Activated effector memory CD4-positive, alpha-beta T cell treated with anti-CD3 and anti-CD28 coated beads, Interleukin-2, amount 50 U/mL, for 16 hours (primary cell): ENCODE measurements at places on chromosomes 7 and 10.

GRCh38 chr7:129188372-129188891 lies at the start of gene SMO:
TSS of gene SMO (plus strand) at chr7:129188633. CDS start at chr7:129189152, 519 bp downstream.
- no peak for DNase-seq

DNA sequence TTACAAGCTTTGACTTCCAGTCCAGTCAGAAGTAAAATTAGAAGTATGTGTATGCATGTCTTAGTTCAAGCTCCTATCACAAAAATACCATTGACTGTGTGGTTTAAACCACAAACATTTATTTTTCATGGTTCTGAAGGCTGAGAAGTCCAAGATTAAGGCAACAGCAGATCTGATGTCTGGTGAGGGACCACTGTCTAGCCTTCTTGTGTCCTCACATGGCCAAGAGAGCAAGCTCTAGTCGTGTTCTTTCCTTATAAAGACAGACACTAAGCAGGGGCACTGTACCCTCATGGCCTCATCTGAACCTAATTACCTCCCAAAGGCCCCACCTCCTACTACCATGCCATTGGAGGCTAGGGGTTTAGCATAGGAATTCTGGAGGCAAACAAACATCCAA lies 41.3 kb upstream of the ARL4A start:
- no peak for DNase-seq

- no peak for DNase-seq
Measured at GRCh38 chr10:62080905-62081304, 179.4 kb downstream of the ARID5B start.

DNA sequence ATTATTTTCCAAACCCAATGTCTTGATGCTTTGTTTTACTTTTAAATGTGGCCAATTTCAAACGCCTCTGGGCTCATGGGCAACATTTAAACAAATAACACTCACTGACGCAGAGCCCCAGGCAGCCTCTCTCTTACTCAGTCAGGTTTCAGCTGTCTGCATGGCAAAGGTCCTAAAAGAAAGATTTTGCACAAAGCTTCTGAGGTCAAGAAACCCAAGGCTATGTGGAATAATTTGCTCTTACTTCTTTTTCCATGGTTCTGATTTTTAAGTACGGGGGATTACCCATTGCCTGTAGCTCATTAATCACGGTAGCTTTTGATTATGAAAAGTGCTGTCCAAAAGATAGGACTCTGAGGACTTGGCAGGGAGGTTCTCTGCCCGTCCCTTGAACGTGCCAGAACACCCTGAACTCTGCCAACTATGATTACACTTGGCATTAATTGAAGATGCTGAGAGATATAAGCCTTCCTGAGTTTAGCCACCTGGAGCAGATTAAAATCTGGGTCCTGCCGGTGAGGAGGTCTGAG lies 14.1 kb upstream of the MSRB2 start:
- no peak for DNase-seq

GRCh38 chr10:21751341-21752310 lies 217.6 kb downstream of the MLLT10 start:
- no peak for DNase-seq

DNA sequence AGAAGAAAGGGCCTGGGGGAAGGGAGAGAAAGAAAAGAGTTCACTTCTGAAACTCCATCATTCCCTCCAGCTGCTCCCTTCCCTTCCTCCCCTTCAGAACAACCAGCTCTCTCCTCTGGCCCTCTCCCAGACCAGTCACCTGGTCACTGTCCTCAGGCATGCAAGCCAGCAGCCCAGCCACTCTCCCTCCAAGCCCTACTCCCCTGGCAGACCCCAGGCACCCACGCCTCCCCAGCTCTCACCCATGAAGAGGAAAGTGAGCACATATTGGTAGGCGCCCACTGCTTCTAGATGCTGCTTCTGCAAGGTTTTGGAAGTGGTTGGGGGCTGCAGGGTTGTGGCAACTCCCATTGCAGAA lies 353 bp downstream of the MOGAT3 start:
- no peak for DNase-seq

DNA sequence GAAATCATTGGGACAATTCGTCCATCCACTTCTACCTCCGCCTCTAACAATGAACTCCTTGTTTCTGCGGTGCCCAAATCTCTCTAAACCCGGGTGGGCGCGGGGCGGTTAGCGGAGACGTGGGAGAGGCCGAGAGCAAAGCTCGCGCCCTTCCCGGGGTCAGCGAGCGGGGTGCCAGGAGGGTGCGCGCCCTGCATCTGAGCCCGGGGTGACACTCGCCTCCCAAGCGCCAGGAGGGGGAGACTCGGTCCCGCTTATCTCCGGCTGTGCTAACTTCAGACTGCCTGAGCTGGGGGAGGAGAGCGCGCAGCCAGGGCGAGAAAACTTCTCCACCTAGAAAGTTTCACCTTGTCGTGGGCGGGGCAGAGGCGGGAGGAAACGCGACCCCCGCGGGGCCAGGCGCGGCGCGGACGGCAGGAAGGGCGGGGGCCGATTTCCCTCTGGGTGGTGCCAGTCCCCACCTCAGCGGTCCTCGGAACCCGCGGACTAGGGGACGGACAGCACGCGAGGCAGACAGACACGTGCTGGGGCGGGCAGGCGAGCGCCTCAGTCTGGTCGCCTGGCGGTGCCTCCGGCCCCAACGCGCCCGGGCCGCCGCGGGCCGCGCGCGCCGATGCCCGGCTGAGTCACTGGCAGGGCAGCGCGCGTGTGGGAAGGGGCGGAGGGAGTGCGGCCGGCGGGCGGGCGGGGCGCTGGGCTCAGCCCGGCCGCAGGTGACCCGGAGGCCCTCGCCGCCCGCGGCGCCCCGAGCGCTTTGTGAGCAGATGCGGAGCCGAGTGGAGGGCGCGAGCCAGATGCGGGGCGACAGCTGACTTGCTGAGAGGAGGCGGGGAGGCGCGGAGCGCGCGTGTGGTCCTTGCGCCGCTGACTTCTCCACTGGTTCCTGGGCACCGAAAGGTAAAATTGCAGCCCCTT lies at the start of gene MET:
Gene MET (plus strand): TSS at position 516 of the 915 bp plus-strand sequence. CDS start 26,889 bp downstream, outside the sequence.
- DNase-seq = peak; percentile 65

GRCh38 chr10:72738486-72738885 lies 46.5 kb downstream of the MCU start:
- no peak for DNase-seq

- DNase-seq = no peak
Measured at GRCh38 chr10:4763960-4764428, 62.0 kb upstream of the AKR1E2 start.

DNA sequence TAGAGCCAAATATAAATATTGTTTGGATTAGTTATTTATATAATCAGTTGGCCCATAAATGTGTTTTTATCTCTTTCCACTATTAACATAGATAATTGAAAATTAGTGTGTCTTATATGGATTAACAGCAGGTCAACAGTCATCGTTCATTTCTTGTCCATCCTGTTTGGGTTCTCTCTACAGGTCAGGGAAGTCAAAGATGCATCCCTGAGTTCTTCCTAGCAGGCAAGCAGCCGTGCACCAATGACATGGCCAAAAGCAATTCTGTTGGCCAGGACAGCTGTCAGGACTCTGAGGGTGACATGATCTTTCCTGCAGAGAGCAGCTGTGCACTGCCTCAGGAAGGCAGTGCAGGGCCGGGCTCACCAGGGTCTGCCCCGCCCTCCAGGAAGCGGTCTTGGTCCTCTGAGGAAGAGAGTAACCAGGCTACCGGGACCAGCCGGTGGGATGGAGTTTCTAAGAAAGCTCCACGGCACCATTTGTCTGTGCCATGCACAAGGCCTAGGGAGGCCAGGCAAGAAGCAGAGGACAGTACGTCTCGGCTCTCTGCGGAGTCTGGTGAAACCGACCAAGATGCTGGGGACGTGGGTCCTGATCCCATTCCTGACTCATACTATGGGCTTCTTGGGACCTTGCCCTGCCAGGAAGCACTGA lies 15.9 kb downstream of the FBH1 start:
- peak; percentile 54 for DNase-seq

GRCh38 chr10:15430969-15431771 lies 60.1 kb upstream of the FAM171A1 start:
- DNase-seq = no peak

DNA sequence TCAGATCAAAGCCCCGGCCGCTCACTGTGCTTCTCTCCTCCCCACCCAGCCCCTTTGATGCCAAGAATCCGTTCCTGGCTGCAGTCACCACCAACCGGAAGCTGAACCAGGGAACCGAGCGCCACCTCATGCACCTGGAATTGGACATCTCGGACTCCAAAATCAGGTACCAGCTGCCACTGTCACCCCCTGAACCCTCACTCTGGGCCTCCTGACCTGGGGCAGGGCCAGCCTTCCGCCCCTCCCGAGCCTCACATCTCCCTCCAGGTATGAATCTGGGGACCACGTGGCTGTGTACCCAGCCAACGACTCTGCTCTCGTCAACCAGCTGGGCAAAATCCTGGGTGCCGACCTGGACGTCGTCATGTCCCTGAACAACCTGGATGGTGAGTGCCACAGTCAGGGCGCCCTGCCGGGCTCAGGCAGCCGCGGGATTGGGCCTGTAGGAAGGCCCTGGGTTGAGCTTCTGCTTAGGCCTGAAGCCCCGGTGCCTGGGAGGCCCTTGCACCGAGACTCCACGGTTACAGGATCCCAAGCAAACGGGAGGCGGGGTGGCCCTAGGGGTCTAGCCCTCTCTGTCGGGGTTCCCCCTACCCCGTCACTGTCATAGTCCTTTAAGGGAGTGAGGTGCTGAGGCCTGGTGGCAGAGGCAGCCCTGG lies 10.8 kb downstream of the TMEM120A start:
- DNase-seq = no peak

- DNase-seq = no peak
Measured at GRCh38 chr7:95863-96260, 96.5 kb upstream of the FAM20C start.

DNA sequence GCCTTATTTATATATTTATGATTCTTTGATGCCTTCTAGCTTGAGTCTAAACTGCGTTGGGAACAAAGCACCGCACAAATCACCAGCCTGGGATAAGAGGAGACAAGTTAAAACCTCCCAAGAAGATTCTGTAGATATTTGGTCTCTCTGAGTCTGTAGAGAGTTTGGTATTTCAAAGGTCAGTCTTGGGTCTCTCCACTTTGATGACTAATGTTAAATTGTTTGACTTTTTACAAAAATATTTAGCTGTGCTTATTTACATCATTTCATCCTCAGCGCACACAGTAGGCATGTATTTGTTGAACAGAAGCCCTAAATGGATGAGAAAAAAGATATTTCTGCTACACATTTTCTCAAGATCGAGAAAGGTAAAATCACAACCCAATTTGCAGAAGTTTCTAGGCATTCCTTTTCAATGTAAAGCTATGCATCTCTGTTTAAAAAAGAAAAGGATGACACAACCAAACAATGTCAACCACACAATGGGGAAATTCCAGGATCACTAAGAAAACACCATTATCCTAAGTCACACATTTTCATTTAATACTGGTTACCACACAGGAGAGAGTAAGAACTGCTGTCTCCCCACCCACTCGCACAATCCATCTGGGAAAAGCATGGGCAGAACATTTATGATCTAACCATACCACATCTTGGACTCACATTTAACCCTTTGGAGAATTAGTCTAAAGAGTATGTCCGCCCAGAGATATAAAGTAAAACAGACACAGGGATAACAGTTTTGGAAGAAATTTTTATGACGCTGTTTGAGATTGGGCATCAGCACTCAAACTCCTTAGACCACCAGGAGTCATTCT lies 4.4 kb downstream of the CDK6 start:
- peak; percentile 67 for DNase-seq

GRCh38 chr7:129169686-129170440 lies 18.6 kb upstream of the SMO start:
- no peak for DNase-seq

- DNase-seq = no peak
Measured at GRCh38 chr7:157651366-157652160, 314.8 kb downstream of the DNAJB6 start.

GRCh38 chr7:1274876-1275375 lies 42.3 kb downstream of the UNCX start:
- no peak for DNase-seq

GRCh38 chr10:88923520-88923919 lies 29.1 kb downstream of the ACTA2 start:
- no peak for DNase-seq

DNA sequence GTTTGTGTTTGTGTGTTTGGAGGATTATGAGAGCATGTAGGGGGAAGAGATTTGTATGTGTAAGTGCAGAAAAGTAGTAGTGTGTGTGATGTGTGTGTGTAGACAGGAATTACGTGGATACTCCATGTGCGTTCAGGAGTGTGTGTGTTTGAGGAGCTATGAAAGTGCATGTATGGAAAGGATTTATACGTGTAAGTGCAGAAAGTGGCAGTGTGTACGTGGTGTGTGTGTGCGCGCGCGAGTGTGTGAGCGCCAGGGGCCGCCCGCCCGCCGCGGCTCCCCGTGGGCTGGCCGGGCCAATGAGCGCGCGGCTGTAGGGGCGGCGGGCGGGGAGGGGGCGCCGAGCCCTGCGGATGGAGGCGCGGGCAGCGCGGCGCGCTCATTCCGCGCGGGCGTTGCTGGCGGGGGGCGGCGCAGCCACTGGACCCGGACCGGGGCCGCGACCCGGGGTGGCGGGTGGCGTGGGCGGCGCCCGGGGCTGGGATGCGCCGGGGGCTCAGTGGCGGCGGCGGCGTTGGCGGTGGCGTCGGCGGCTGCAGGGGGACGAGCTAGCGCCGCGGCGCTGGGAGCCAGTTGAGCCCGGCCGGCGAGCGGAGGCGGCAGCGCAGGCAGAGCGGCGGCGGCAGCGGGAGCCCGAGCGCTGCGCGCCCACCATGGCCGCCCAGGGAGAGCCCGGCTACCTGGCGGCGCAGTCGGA lies at the start of gene BICC1:
Gene BICC1 (plus strand): TSS at position 382 of the 697 bp plus-strand sequence. CDS start 272 bp downstream, at position 654.
- DNase-seq = peak; percentile 58

- peak; percentile 67 for DNase-seq
Measured at GRCh38 chr7:517774-518629, 1.6 kb downstream of the PDGFA start.

DNA sequence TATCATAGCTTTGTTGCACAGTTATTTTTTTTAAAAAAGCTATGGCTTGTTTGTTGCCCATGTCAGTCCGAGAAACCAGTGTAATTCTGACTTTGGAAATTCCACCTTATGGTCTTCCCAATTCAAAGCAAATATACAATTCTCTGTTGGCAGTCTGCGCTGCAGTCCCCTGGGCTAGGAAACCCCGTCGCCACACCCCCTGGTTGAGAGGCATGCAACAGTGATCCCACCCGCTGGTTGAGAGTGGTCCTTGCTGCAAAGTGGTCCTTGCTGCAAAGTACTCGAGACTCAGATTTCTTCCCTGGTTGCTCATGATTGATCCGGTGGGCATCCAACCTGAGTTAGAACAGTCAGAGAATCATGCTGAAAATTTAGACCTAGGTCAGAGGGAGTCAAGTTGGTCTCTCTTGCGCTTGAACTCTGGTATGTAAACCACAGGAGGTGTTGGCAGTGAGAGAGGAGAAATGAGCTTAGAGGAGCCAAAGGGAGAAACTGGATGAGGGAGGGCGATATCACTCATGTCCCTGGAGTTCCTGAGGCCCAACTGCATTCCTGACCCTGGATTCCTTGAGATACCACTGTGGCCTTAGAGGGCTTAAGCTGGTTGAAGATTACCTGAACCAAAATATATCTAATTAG lies 45.0 kb upstream of the STK17A start:
- DNase-seq = no peak

- no peak for DNase-seq
Measured at GRCh38 chr7:159218607-159219006, 73.9 kb upstream of the VIPR2 start.

- DNase-seq = no peak
Measured at GRCh38 chr7:139033346-139034114, 2.3 kb downstream of the ZC3HAV1L start.
